Naive thymus-derived CD4-positive, alpha-beta T cell (primary cell): ENCODE measurements at places on chromosomes 2 and 18. TPM values are rescaled to one million over a fixed set of nuclear protein-coding genes. Genes with fewer than 3 reads are reported as not detected.
A peak's percentile ranks its signal among the peaks of the same experiment; 100 is the strongest.

DNA sequence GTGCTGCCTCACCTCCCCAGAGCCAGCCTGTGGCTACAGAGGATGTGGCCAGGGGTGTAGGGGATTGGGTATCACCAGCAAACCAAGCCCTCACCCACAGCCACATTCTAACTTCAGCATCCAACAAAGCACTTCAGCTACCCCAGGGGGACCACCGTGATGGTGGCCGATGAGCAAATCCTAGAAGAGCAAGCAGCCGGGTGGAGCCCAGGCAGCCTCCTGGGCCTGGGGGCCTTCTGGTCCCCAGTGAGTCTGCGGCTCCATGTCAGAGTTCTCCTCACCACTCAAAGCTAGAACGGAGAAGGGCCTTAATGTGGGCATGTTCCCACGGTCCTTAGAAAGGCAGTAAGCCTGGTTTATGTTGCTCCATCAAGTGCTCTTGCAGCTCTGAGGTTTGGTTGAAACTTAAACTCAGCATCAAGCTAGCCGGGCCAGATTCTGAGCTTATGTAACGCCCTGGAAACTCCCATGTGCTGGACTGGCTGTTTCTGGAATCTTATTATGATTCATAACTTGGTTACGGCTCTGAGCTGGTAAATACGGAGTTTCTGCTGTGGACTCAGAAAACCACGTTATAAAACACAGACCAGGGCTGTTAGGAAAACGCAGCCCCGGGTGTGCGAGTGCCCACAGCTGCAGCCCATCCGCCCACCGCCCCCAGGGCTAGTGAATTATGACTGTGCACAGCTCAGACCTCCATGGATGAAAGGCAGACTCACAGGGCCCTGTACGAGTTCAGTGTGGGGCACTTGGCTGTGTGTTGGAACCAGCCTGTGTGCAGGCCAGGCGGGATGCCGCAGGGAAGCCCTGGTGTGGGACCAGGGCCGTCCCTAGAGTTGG lies 99.8 kb downstream of the SEPTIN10 start:
- no peaks in the 10 kb centered on the region for H3K27me3 ChIP-seq
- H3K4me3 ChIP-seq = no peak overlapping the region
- no peaks in the 10 kb centered on the region for H3K36me3 ChIP-seq
- no peak overlapping the region for H3K27ac ChIP-seq
- DNase-seq = no peak

DNA sequence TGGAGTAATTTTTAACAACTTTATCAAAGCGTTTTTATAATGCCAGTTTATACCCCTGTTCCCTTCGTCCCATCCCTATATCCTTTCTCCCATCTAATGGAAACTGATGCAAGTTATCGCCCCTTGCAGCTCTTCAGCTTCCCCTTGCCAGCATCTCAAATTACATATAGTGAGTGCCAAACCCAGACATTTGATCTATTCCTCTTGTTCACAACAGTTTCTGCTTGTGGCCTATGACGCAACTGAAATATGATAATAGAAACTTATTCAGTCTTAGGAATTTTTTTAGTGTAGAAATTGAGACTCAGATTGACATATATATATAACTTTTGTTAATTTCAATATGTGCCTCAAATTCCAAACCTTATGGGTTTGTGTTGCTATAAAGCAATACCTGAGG lies 562.2 kb upstream of the VWC2L start:
- H3K4me3 ChIP-seq = no peak overlapping the region
- no peak overlapping the region for H3K27ac ChIP-seq
- H3K4me1 ChIP-seq = no peaks in the 10 kb centered on the region
- no peaks in the 10 kb centered on the region for H3K36me3 ChIP-seq

GRCh38 chr18:6629635-6630140 lies 99.8 kb upstream of the ARHGAP28 start:
- H3K4me3 ChIP-seq = no peak overlapping the region
- DNase-seq = no peak
- no peaks in the 10 kb centered on the region for H3K27me3 ChIP-seq
- H3K4me1 ChIP-seq = no peaks in the 10 kb centered on the region
- no peaks in the 10 kb centered on the region for H3K36me3 ChIP-seq

DNA sequence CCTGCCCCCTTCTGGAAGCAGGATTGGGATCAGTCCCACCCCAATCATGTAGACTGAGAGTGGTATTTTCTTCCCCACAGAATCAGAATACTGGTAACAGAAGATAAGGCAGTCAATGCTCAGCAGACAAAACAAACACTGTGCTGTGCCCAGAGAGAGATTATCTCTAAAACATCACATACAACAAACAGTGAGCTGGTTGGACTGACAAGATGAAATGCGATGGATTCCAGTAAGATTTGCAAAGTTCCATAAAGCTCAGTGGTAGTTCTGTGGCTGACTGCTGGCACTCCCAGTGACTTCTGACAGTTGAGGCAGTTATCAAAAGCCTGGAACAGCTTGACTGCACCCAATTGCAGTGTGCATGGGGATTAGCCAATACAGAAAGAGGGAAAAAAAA lies 311.5 kb upstream of the MGAT5 start:
- no peak overlapping the region for H3K27ac ChIP-seq
- no peaks in the 10 kb centered on the region for H3K4me1 ChIP-seq
- H3K4me3 ChIP-seq = no peak overlapping the region
- no peaks in the 10 kb centered on the region for H3K27me3 ChIP-seq

DNA sequence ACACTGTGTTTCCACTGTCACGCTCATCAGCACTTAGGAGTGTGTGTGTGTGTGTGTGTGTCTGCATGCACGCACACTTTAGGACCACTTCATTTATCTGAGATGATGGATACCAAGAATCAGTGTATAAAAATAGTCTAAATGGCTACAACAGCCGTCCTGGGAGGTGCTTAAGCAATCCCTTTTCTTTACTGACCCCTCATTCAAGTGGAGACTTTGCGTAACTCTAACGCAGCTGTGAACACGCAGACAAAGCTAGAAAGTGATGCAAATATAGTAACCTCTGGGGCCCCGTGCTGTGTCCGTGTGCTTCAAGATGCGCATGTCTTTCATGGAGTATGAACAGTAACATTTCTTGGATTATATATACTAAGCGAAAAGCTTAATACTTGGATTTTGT lies 40.4 kb upstream of the RBM44 start:
- no peaks in the 10 kb centered on the region for H3K4me1 ChIP-seq
- H3K36me3 ChIP-seq = peaks cover 46% of the 10 kb centered on the region
- H3K27me3 ChIP-seq = no peaks in the 10 kb centered on the region
- H3K4me3 ChIP-seq = no peak overlapping the region
- no peak for DNase-seq

- H3K4me1 ChIP-seq = no peaks in the 10 kb centered on the region
- H3K27ac ChIP-seq = no peak overlapping the region
- no peaks in the 10 kb centered on the region for H3K36me3 ChIP-seq
- DNase-seq = no peak
- H3K27me3 ChIP-seq = no peaks in the 10 kb centered on the region
These were observed 331.6 kb upstream of the FANCL start for GRCh38 chr2:58572731-58573130.

- no peak overlapping the region for H3K4me3 ChIP-seq
- DNase-seq = no peak
- H3K27ac ChIP-seq = no peak overlapping the region
- peaks cover 21% of the 10 kb centered on the region for H3K4me1 ChIP-seq
These were observed 290.2 kb downstream of the LPIN1 start for GRCh38 chr2:12036640-12036983.

GRCh38 chr18:46040747-46041104 lies 31.3 kb downstream of the PSTPIP2 start:
- no peaks in the 10 kb centered on the region for H3K36me3 ChIP-seq
- DNase-seq = no peak

GRCh38 chr2:229084447-229084846 lies 186.6 kb downstream of the PID1 start:
- no peaks in the 10 kb centered on the region for H3K36me3 ChIP-seq
- H3K4me3 ChIP-seq = no peak overlapping the region
- H3K4me1 ChIP-seq = no peaks in the 10 kb centered on the region
- no peaks in the 10 kb centered on the region for H3K27me3 ChIP-seq
- H3K27ac ChIP-seq = no peak overlapping the region

DNA sequence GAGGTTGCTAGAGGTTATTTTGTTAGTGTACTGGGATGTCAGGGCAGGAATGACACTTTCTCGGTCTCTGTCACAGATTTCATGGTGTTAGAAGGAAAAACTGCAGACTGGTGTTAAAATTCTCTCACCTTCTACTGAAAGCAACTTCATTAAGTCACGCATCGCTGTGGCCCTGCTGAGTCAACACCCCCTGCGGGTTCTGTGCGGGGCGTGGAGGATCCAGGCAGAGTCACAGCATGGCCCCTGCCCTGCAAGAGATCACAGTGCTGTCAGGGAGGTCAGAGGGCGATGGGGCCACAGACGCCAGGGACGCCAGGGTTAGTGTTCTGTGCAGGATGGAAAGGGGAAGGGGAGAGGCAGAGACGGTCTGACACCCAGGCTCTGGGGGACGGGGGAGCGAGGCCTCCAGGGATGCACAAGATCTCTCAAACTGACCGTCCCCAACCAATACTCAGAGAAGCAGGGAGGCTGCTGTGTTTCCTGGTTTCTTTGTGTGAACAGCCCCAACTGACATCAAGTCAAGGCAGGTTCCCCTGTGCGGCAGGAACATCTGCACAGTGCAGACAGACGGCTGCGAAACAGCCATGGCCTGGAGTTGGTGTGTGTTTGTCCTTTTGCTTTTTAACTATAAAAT lies 354.9 kb upstream of the SALL3 start:
- no peaks in the 10 kb centered on the region for H3K4me1 ChIP-seq
- H3K27me3 ChIP-seq = no peaks in the 10 kb centered on the region

GRCh38 chr2:219273937-219274336 lies 5.2 kb upstream of the DNAJB2 start:
- no peak overlapping the region for H3K4me3 ChIP-seq
- no peaks in the 10 kb centered on the region for H3K36me3 ChIP-seq
- DNase-seq = no peak
- no peak overlapping the region for H3K27ac ChIP-seq
- H3K4me1 ChIP-seq = peaks cover 17% of the 10 kb centered on the region
- no peaks in the 10 kb centered on the region for H3K27me3 ChIP-seq

DNA sequence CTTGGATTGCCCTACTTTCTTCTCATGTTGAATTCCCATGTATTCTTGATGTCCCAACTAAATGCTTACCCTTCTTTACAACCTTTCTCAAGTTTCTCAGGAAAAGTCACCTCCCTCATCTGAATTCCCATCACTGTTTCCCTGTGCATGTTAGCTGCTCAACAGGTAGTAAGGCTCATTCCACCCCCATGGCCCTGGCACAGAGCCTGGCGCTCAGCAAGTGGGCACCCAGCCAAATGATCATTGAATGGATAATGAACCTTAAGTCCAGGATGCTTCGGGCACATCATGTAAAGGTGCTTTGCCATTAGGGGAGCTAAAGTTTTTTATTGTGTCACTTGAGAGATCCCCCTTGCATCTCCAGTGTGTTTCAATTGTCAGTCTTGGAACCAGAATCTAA lies 124.0 kb downstream of the PKP4 start:
- DNase-seq = no peak
- no peaks in the 10 kb centered on the region for H3K4me1 ChIP-seq
- H3K27ac ChIP-seq = no peak overlapping the region
- H3K27me3 ChIP-seq = no peaks in the 10 kb centered on the region
- H3K4me3 ChIP-seq = no peak overlapping the region

GRCh38 chr2:15798701-15799431 lies 141.5 kb upstream of the MYCN start:
- H3K4me1 ChIP-seq = no peaks in the 10 kb centered on the region
- H3K27ac ChIP-seq = no peak overlapping the region
- no peaks in the 10 kb centered on the region for H3K36me3 ChIP-seq

DNA sequence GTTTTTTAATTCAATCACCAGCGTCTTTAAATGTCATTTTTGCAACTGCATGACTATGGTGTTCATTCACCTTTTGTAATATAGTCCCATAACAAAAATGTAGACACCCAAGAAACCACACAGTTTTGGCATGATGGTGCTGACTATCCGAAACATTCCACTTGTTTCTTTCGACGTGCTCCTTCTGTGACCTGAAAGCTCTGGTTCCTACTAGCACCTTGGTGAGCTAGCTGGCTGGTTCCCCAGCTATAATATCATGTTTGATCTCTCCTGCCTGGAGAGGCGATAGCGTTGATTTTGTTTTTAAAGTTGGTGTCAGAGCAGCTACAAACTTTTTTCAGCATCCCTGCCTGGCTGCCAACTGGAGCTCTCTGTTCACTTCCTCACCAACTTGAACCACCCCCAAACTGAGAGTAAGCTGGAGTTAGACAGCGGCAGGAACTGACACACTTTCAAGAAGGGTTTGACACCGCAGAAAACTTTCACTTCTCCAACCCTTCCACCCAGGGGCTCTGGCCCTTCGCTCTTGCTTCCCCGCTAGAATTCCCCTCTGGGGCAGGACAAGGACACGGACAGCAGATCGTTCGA lies 1.1 kb downstream of the ATAD2B start:
- H3K27ac ChIP-seq = peak overlapping the region; percentile 97
- peaks cover 8% of the 10 kb centered on the region for H3K36me3 ChIP-seq
- H3K4me3 ChIP-seq = peak overlapping the region; percentile 94
- peaks cover 24% of the 10 kb centered on the region for H3K4me1 ChIP-seq

- no peak for DNase-seq
- no peak overlapping the region for H3K27ac ChIP-seq
- no peaks in the 10 kb centered on the region for H3K27me3 ChIP-seq
- no peaks in the 10 kb centered on the region for H3K36me3 ChIP-seq
These were observed 359.2 kb downstream of the CDH7 start for GRCh38 chr18:66109981-66110380.

GRCh38 chr2:45892425-45892745 lies 240.9 kb downstream of the PRKCE start:
- no peaks in the 10 kb centered on the region for H3K27me3 ChIP-seq
- H3K36me3 ChIP-seq = no peaks in the 10 kb centered on the region
- no peak for DNase-seq
- H3K4me1 ChIP-seq = peaks cover 40% of the 10 kb centered on the region
- H3K27ac ChIP-seq = no peak overlapping the region
- no peak overlapping the region for H3K4me3 ChIP-seq

- H3K27ac ChIP-seq = no peak overlapping the region
- no peak for DNase-seq
- H3K27me3 ChIP-seq = no peaks in the 10 kb centered on the region
These were observed 70.0 kb downstream of the NAB1 start for GRCh38 chr2:190718652-190719526.

- peak; percentile 45 for DNase-seq
- no peak overlapping the region for H3K4me3 ChIP-seq
- no peak overlapping the region for H3K27ac ChIP-seq
- H3K36me3 ChIP-seq = no peaks in the 10 kb centered on the region
These were observed 27.6 kb downstream of the C2orf76 start for GRCh38 chr2:119338826-119339561.

Gene LRP2
- total RNA-seq = not detected

Gene SP9
- total RNA-seq = not detected

Gene CCDC74B
- 0.16 TPM for total RNA-seq

Gene LDLRAD4
- total RNA-seq = 84.3 TPM

Gene CCDC74A
- 0.50 TPM for total RNA-seq

Gene BCL2
- 38.3 TPM for total RNA-seq

Gene ATP6V1C2
- total RNA-seq = not detected

Gene SEMA4F
- total RNA-seq = 11.0 TPM

Gene CABLES1
- total RNA-seq = 0.11 TPM

Gene LRATD1
- total RNA-seq = not detected

Gene UGT1A10
- not detected for total RNA-seq

Gene SLC5A7
- total RNA-seq = not detected
